ENCODE measurements at places on chromosomes 13 and 19.

DNA sequence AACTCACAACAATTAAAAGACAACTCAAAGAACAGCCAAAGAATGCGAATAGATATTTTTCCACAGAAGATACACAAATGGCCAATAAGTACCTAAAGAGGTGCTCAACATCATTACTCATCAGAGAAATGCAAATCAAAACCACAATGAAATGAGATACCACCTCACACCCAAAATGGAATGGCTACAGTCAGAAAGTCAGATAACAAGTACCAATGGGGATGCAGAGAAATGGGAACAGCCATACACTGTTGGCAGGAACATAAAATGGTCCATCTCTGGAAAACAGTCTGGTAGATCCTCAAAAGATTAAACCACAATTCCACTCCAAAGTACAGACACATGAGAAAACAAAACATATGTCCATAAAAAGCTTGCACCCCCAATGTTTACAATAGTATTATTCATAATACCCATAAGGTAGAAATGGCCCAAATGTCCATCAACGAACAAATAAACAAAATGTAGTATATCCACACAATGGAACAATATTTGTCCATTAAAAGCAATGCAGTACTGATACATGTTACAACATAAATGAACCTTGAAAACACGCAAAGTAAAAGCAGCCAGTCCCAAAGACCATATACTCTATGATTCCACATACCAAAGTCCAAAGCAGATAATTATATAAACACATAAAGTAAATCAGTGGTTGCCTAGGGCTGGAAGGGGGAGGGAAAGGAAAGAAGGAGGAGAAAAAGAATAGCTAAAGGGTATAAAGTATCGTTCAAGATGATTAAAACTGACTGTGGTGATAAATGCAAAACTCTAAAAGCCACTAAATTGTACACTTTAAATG, 19.6 kb downstream of the USP12 start:
- no peak for DNase-seq

DNA sequence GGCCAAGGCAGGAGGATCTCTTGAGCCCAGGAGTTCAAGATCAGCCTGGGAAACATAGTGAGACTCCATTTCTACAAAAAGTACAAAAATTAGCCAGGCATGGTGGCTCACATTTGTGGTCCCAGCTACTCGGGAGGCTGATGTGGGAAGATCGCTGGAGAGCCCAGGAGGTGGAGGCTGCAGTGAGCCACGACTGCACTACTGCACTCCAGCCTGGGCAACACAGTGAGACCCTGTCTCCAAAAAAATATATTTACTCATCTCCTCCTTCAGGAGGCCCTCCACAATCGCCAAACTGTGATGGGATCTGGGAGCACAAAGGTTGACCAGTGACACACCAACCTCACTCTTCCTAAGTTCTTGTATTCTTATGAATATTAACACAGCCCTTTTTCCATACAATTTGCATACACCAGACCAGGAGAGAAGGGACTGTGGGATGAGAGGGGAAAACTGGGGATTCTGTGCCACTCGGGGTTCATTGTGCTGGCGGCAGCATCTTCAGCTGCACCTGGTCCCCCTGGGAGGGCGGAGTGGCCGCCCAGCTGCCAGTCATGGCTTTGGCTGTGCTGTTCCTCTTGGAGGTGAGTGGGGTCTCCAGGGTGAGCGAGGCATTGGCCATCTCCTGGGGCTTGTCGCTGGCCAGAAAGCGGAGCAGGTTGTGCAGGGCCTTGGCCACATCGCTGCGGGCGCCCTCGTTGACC, 5.8 kb upstream of the OPA3 start:
- DNase-seq = no peak

DNA sequence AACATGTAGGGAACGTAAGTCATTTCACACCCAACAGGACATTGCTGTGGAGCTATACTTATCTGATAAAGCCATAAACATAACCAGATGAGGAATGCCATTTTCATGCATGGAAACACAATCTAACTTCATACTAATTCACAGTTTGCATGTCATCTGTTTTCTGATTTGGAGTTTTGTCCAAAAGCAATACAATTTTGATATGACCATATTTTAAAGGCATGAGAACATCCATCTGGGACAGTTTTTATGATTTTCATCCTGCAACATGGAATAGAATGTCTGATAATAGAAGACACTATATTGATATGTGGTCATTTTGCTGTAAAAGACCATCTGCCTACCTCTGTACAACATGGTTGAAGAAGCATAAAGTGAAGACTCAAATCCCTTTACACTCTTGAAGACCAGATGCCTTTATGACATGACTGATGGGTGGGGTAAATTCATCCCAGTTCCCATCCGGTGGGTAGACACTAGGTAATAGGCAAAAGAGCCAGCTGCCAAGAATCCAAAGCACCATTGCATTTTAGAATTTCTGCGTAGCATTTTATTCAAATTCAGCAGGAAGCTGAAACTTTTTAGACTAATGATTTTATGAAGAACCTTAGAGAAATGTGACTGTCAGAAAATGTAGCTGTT, 309.8 kb downstream of the LMO7 start:
- no peak for DNase-seq

- no peak for DNase-seq
Observed at GRCh38 chr13:22925881-22926747, 254.7 kb upstream of the SGCG start.

- no peak for DNase-seq
Observed at GRCh38 chr19:31427857-31428256, 78.6 kb upstream of the TSHZ3 start.

DNA sequence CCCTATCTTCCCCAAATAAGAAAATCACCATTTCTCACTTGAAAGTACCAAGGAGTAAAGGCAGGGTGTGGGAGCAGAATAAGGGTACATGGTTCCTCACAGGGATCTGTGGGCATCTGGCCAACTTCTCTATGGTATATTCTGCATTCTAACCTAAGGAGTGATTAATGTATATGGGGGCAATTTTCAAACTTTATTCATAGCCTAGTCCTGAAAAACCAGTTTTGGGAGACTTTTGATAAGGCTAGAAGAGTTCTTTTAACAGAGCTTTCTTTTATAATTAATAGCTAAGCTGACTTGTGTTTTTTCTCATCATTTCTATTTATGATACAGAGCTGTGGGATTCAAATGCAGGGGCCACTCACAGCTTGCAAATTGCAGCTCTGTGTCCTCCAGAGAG, 852 bp downstream of the SCEL start:
- no peak for DNase-seq

GRCh38 chr19:19948800-19949199, 48.1 kb downstream of the ZNF93 start:
- no peak for DNase-seq

- DNase-seq = no peak
Observed at GRCh38 chr19:17862711-17863519, 3.2 kb downstream of the RPL18A start.

GRCh38 chr19:10033614-10034013, 20.3 kb downstream of the RDH8 start:
- DNase-seq = no peak

DNA sequence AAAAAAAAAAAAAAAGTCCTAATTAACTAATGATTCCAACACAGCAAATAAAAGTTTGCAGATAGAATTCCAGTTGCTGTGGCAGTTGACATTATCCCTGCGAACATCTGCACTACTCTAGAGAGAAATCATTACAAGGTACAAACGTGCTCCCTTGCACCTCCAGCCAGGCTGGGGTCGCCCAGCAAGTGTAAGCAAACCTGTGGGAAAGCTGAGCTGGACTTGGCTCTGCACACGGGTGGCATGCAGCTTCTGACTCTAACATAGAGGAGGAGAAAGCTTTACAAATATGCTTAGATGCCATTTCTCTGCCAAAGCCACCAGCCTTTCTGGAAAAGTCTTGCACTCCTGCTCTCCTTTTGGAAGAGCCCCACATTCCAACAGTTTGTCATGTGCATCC, 103.3 kb downstream of the CRYL1 start:
- no peak for DNase-seq

DNA sequence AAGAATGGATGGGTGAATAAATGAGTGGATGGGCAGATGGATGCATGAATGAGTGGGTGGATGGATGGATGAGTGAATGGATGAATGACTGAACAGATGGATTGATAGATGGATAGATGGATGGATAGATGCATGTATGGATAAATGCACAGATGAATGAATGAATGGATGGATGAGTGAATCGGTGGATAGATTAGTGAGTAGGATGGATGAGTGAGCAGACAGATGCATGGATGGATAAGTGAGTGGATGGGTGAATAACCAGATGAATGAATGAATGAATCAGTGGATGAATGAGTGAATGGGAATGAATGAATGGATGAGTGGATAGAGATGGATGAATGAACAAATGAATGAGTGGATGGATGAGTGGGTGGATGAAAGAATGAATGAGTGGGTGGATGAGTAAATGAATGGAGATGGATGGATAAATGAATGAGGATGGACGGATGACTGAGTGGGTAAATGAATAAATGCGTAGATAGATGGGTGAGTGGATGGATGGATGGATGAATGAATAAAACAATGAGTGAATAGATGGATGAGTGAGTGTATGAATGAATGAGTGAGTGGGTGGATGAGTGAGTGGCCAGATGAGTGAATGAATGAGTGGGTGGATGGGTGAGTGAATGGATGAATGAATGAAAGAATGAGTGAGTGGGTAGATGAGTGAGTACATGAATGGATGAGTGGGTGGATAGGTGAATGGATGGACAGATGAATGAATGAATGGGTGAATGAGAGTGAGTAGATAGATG, 13.0 kb downstream of the GAS6 start:
- DNase-seq = no peak

DNA sequence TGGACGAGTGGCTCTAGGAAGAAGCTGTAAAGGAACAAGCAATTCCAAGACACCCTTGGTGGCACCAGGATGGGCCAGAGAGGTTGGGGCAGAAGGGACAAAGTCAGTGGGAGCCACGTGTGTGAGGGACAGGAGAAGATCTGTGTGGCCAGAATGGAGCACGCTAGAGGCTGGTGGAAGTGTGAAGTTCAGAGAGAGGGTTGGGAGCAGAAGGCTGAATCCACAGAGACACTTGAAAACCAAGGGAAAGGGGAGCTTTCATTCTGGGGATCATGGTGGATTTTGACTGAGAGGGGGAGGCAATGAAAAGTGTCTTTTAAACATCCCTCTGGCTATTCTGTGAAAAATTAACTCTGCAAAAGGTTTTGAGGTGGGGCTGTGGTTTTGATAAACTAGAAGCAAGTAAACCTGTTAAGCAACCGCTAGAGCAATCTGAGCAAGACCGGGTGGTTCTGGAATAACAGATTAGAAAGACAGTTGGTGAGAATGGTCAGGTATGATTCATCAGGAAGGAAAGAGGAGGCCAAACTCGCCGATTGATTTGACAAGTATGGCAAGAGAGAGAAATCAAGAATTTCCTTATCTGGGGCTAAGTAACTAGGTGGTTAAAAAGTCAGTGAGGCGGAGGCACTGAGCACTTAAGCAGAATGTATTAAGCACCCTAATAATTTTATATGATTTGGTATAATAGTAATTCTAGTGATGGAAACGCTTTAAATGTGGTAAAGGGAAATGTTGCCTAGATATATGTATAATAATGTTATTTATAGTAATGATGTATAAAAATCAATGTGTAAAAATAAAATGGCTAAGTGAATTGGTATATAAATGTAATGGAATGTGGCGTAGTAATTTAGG, 140.0 kb downstream of the MYO16 start:
- no peak for DNase-seq

GRCh38 chr13:111656439-111656838, 336.0 kb downstream of the TEX29 start:
- DNase-seq = no peak

- no peak for DNase-seq
Observed at GRCh38 chr19:55305491-55305890, 19.6 kb downstream of the TMEM150B start.

DNA sequence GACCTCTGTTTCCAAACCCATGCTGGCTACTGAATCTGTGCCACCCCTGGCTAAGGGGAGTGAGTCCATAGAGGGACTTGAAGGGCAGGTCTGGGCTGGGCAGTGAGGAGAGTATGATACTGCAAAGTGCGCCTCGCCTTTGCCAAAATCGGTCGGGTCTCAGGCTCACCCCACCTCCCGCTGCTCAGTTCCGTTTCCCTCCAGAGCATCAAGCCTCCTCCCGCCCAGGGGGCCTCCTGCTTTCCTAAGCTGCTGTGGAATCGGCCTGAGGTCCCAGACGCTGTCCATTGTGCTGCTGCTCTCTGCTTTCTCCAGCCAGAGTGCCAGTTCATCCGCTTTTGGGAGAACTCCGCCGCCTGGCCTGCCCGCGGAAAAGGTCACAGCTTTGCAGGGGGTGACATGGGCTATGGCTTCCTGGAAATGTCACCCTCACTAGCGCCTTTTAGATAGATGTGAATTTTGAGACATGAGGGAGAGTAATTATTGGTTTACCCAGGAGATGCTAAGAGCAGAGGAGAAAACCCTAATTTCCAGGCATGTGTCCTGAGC, 1418.4 kb downstream of the UQCRFS1 start:
- no peak for DNase-seq

- no peak for DNase-seq
Observed at GRCh38 chr13:73335944-73336343, 277.1 kb downstream of the KLF5 start.

- no peak for DNase-seq
Observed at GRCh38 chr13:46329624-46330023, 57.4 kb downstream of the RUBCNL start.

- no peak for DNase-seq
Observed at GRCh38 chr19:29548483-29549085, 22.8 kb downstream of the VSTM2B start.

DNA sequence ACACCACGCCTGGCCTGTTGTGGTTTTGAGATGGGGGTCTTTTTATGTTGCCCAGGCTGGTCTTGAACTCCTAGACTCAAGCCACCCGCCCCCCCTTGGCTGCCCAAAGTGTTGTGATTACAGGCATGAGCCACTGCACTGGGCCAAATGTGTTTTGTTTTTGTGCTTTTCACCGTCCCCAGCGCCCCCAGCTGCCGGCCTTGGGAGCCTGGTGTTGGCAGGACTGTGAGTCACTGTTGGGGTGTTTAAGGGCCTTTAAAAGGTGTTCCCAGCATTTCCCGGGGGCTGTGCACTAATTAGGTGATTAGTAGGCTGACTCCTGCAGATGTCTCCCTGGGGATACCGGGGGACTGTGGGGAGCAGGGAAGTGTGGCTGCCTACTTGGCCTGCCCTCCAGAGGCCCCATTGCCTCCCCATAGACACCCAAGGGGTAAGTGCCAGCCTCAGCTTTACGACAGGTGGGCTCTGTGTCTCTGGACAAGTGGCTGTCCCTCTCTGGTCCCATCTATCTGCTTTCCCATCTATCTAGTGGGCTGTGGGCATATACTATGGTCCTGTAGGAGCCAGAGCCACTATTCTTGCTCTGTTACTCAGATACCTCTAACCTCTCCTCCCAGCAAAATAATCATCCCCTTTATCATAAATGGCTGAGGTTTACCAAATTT, 11.8 kb upstream of the TLE5 start:
- no peak for DNase-seq

GRCh38 chr13:95833126-95833525, 156.2 kb downstream of the DNAJC3 start:
- no peak for DNase-seq

DNA sequence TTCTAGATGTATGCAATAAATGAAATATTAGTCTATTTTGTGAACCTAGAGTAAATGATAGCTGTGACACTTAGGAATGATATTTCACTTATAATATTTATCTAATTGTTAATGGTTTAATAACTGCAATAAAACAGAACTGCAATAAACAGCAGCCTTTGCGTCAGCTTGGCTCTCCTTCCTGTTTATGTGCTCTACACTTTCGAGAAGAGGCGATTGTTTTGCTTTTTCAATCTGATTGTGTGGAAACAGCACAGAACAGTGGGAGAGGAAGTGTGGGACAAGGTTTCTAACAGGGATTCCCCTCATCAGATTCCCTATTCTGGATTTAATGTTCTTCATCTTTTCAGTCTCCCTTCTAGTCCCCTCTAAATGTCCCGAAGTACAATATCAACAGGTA, 17.3 kb upstream of the TRPC4 start:
- DNase-seq = no peak
